EH (cell line): ENCODE measurements at places on chromosomes 16 and 17.

- no peak for DNase-seq
Measured at GRCh38 chr16:87856791-87857228, 12.5 kb downstream of the SLC7A5 start.

- peak; percentile 87 for DNase-seq
Measured at GRCh38 chr17:37392024-37392590, 14.5 kb downstream of the ACACA start.

GRCh38 chr16:917591-918061 lies 53.2 kb downstream of the LMF1 start:
- DNase-seq, result no peak

GRCh38 chr17:7626307-7626706 lies 1.3 kb downstream of the SAT2 start:
- DNase-seq, result no peak

GRCh38 chr17:34235389-34236028 lies 19.6 kb upstream of the CCL2 start:
- DNase-seq, result peak; percentile 72

DNA sequence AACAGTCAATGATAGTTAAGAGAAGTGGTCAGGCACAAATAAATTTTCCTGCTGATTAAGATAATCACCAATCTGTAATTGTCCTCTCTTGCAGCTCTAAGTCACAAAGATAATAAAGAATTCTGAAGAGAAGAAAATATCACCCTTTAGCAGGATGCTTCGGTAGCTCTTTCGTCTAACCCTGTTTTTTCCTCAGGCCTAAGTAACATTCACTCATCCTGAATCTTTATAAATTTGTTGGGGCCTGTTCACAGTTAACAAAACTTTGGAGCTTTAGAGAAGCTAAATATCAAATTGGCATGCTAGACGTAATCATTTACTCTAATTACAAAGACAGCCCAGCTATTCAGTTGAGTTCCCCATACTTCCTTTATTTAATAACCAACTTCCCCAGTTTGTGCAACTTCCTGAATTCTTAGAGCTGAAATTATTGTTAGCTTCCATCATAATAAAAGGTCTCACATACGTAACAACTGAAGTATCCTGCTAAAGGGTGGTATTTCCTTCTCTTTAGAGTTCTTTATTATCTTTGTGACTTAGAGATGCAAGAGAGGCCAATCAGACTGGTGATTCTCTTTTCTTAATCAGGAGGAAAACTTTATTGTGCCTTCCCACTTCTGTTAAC lies 118.6 kb downstream of the TANGO6 start:
- DNase-seq, result no peak

DNA sequence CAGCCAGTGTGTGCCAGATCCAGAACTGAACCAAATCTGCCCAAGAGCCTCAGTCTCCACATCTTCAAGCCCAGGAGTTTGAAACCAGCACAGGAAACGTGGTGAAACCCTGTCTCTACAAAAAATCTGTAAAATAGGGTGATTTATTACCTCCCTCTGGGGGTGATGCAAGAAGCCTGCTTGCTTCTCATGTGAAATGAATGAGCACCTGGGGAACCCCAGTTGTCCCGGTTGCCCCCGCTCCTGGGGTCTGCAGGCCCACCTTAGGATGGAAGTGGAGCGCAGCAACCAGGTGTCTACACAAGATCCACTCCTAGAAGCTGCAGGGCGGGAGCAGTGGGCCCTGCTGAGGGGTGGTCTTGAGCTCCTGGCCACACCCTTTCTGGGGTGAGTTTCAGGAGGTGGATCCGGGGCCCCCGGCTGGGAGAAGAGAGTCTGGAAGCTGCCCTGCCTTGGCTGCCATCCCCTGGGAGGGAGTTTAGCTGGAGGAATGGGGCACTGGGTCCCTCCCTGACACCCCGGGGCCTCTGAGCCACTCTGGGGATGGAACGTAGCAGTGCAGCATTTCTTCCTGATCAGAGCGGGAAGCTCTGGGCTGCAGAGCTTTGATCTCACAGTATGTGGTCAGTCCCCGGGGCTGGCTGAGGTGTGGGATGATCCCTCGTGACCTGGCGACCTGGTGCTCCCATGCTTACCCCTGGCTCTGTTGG lies 117.8 kb downstream of the RAB11FIP4 start:
- DNase-seq, result no peak

GRCh38 chr16:87924041-87924810 lies 12.1 kb downstream of the CA5A start:
- no peak for DNase-seq

- DNase-seq, result no peak
Measured at GRCh38 chr16:85676466-85676865, 12.3 kb downstream of the GINS2 start.

DNA sequence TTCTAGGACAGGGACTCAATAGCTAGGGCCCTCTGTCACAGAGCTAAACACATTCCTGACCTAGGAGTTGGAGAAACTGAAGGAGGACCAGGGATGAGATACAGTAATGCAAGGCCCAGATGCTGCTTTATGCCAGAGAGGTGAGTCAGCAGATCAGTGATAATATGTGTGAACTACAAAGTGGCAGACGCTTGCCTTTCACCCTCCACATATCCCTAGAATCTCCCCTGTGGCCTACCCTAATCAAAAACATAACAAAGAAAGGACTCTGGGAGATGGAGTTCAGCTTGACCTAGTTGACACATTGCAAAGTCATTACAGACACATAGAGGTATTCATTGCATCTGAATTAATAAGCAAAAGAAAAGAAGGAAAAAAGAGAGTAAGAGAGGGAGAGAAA lies 417.6 kb upstream of the DYNLRB2 start:
- DNase-seq, result peak; percentile 57

DNA sequence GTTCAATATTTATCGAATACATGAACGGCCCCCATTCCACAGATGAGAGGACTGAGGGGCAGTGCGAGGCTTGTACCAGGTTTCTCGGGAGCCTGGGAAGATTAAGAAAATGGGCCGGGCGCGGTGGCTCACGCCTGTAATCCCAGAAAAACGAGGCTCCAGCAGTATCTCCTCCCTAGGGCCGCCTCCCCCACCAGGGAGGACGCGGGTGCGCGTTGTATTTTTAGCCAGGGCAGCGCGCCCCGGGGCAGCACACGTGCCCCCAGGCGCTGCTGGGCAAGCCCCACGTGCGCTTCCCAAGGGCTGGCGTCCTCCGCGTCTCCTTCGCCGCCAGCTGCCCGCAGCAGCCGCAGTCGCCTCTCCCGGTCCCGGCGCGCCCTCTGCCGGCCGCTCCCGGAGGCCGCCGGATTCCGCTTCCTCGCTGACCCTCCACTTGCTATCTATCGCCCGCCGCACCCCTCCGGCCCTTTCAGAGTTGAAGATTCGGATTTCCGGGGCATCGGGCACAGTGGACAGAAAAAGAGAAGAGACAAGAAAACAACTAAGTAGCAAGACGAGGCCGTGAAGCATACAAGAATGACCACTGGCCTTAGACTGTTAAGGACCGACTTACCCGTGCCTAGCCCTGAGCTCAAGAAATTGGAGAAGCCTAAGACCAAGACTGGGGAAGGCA lies 1.9 kb upstream of the YBX2 start:
- DNase-seq, result peak; percentile 84

- DNase-seq, result peak; percentile 55
Measured at GRCh38 chr16:49755313-49755620, 100.6 kb downstream of the ZNF423 start.

DNA sequence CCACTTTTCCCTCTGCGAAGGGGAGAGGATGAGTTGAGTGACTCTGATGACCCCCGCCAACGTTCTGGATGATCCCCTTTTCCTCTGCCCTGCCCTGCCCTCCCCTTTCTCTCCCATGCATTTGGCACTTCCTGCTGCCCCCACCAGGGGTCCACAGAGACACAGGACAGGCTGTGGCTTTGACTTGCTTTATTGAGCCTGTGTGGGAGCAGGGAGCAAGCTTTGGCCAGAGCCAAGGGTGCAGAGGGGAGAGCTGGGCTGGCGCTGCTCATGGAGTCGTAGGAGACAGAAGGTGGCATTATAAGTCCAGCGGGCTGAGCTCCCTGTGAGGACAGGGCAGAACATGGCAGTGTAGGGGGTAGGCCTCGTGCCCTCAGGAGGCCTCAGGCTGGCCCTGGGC lies 1.6 kb downstream of the PPY start:
- peak; percentile 58 for DNase-seq

- DNase-seq, result no peak
Measured at GRCh38 chr16:6160303-6160702, 1062.7 kb upstream of the EEF2KMT start.

GRCh38 chr16:72284042-72284789 lies 112.3 kb upstream of the PMFBP1 start:
- no peak for DNase-seq

- DNase-seq, result peak; percentile 68
Measured at GRCh38 chr16:75080205-75081029, 36.2 kb downstream of the LDHD start.

- peak; percentile 29 for DNase-seq
Measured at GRCh38 chr16:86214326-86215232, 295.7 kb upstream of the FOXF1 start.

GRCh38 chr17:48510761-48511604 lies 19.8 kb downstream of the HOXB1 start:
- DNase-seq, result no peak

DNA sequence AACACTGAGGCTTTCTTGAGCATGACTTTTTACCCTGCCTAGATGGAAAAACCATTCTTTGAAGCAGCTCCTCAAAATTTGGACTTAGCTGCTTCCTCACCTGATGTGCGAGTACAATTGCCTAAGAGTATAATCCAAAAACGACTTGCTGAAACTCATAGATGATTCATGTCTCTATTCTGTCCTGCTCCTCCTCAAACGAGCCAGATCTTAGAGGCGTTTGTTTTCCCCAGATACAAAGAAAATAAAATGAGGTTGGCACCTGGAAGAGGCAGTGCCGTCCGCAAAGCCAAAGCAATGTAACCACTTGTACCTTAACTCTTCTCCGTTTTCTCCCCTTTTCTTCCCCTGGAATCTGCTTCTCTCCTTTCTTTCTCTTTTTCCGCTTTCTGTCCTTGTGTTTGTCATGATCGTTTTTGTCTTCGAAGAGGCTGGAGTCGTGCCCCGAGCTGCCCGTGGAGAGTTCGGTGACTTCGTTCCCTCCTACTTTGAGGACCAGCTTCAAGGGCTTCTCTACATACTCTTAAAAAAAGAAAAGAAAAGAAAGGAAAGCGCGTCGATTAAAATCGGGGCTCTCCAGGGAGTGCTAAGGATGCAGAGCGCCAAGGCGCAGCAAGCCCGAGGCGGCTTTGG lies 895 bp downstream of the BRD7 start:
- no peak for DNase-seq

DNA sequence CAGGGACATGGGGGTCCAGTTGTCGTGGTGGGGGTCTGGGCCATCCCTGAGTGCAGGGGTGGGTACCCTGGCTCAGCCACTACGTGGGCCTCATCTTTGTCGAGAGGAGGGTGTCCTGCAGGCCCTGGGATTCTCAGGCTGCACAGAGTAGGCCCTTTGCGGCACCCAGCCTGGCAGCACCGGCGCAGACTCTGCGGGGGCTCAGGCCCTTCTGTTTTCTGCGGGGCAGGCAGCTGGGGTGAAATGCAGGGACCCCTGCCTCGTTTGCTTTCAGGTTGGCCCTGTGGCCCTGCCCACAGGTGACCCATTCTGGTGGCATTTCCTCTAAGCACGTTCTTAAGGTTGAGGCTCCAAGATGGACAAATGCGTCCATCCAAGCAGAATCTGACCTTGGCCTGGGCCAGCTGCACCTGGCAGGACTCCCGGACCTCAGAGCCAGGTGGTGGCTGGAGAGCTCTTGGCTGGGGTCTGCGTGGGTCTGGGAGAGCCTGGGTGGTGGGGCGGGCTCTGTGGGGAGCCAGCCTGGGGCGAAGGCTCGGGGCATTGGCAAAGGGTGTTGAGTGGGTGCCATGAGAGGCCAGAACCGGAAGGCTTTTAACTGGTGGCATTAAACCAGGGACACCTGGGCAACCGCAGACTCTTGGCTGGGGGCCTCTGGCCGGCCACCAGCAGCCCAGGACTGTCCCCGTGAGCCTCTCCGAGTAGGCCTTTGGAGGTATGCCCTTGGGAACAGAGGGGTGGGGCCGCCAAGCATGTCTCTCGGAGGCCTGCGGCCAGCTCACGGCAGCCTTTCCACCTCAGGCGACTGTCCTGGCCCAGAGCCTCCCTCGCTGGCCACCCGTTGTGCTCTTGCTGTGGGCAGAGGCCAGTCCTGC lies 16.9 kb downstream of the PRSS27 start:
- no peak for DNase-seq

GRCh38 chr17:7987112-7987893 lies 15.1 kb upstream of the GUCY2D start:
- peak; percentile 15 for DNase-seq

DNA sequence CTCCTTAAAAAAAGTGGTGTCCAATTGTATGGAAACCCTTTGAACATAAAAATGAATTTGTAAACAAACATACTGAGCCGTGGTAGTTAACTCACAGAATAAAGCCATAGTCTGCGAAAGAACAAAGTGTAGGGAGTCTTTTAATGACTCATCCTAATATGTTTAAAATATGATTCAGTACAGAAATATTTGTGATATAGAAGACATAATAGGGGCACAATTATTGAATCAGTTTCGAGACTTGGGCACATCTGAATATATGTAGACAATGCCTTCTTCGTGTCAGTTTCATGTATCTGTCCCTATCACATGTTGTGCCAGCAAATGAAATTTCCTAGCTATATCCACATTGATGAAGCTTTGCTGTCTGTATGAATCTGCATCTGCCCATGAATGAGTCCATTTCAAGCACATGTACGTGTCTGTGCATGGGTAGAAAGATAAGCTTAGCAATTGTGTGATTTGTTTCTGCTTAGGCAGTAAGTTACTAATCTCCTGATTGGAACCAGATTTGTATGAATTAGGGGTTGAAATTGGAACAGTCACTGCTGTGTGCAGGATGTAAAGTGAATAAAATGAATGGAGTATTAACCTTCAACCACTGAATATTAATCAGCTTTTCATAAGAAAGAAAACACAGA lies 112.5 kb upstream of the SOX9 start:
- no peak for DNase-seq

- peak; percentile 74 for DNase-seq
Measured at GRCh38 chr16:86072328-86073102, 173.6 kb downstream of the IRF8 start.

GRCh38 chr17:82065193-82065637 lies 389 bp downstream of the DUS1L start:
- peak; percentile 55 for DNase-seq

GRCh38 chr16:67471758-67472384 lies 9.1 kb downstream of the ATP6V0D1 start:
- no peak for DNase-seq

- DNase-seq, result peak; percentile 30
Measured at GRCh38 chr16:69340095-69340644, 598 bp downstream of the NIP7 start.
